ENCODE measurements at places on chromosomes 2 and 18.
A peak's percentile ranks its signal among the peaks of the same experiment; 100 is the strongest.

DNA sequence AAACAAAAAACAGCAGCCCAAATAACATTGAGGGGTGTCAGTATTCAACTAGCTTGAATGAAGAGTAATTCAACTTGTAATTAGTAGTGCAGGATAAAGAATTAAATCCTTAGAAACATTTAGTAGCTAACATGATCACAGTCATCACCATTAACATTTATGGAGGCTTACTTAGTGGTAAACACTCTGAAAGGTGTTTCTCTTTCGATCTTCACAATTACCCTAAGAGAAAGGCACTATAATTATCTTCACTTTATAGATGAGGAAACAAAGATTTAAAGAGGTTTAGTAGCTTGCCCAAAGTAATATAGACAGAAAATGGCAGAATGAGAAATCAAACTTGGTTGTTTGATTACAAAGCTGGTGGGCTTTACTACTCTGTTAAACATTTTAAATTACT, 81.5 kb downstream of the GAREM1 start:
- no peak for DNase-seq

DNA sequence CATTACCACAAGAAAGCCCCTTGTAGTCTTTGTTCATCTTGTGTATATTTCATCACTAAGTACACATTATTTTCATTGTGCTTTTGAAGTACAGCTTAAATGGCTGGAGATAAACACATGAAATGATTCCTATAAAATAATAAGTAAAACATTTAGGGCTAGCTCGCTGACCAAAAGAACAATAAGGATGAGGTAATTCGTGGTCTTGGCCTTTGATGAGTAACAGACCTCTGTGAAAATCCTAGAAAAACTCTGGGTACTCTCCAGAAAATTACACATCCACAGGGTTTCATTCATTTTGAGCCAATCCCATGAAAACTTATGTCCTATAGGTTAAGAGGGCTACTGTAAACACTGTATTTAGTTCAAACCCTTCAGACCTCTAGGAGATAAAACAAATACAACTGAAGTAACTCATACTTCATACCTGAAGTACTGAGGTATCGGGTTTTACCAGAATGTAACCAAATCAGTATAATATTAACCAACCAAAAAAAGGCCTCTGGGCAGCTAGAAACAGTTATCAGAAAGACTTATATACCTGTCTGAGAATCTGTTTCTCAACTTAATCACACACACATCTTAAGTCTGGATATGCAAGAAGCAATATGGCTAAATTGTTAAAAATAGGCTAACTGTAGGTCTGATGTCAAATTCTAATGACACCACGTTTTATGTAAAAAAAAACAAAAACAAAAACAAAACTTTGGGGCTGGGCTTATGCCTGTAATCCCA, 31.0 kb downstream of the CFAP36 start:
- DNase-seq: no peak

GRCh38 chr2:13560322-13560721, 843.6 kb downstream of the TRIB2 start:
- no peak for DNase-seq

GRCh38 chr2:220628252-220628651, 943.9 kb downstream of the EPHA4 start:
- DNase-seq: no peak

DNA sequence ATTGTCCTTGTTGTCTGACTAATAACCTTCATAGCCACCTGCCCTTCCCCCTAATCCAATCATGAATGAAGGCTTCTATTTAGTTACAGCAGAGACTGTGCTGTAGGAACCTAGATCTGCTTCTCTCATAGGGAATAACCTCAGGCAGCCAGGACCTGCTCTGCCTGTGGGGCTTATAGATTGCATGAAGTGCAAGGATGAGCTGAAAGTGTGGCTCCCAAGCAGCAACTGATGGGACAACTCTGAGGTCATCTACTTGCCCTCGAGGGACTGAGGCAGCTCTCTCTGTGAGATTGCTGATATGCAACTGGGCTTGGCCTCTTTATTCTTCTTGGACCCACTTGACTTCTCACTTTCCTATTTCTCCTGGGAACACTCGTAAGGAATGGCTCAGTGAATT, 23.8 kb upstream of the SLC38A11 start:
- DNase-seq: no peak

DNA sequence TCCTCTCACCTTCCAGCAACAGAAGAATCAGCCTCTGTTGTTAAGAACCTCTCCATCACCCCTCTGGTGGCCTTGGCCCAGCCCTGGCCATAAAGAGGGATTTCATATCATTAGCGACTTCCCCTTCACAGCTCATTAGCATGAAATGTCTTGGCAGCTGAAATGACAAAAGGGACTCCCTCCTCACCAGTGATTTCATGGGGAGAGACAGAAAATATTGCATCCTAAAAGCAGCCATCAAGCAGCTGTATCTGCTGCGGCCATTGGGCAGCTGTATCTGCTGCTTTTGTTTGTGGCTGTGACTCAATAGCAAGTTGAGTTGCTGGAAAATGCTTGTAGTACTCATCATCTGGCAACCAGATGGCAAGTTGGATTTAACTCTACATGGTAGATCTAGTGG, 105.9 kb upstream of the RMDN2 start:
- no peak for DNase-seq

DNA sequence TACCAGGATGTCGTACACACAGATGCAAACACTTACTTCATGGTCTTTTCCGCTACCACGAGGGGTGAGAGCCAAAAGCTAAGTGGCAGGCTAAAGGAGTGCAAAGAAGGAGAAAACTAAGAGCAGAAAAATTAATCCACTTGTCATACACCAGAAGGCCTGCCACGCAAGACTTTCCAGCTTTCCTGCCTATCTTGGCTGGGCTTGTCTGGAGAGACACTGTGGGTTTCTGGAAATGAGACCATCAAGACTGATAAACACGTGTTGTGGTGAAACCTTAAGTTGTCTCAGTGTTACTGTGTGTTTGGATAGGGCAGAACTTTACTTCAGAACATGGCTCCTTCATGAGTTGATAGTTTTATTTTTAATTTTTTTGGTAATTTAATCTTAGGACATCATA, 175.6 kb downstream of the FMNL2 start:
- DNase-seq: no peak

DNA sequence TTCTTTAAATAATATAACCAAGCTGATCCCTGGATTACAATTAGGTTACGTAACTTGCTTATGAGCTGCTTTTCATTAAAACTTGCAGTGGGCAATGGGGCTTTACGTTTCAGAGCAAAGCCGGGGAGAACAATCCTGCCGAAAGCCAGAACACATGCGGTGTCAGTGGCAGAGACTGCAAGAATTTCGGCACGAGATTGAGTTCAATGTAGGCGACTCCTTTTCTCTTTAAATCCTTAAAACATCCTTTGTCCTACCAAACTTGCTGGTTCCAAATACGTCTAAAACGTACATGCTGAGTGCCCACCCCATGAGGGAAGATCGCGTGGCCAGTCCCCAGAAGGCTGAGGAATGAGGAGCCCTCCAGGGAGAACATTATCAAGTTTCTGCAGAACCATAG, 36.8 kb upstream of the NCOA1 start:
- DNase-seq: peak; percentile 67

- DNase-seq: no peak
Measured at GRCh38 chr2:158890296-158890905, 78.0 kb upstream of the TANC1 start.

DNA sequence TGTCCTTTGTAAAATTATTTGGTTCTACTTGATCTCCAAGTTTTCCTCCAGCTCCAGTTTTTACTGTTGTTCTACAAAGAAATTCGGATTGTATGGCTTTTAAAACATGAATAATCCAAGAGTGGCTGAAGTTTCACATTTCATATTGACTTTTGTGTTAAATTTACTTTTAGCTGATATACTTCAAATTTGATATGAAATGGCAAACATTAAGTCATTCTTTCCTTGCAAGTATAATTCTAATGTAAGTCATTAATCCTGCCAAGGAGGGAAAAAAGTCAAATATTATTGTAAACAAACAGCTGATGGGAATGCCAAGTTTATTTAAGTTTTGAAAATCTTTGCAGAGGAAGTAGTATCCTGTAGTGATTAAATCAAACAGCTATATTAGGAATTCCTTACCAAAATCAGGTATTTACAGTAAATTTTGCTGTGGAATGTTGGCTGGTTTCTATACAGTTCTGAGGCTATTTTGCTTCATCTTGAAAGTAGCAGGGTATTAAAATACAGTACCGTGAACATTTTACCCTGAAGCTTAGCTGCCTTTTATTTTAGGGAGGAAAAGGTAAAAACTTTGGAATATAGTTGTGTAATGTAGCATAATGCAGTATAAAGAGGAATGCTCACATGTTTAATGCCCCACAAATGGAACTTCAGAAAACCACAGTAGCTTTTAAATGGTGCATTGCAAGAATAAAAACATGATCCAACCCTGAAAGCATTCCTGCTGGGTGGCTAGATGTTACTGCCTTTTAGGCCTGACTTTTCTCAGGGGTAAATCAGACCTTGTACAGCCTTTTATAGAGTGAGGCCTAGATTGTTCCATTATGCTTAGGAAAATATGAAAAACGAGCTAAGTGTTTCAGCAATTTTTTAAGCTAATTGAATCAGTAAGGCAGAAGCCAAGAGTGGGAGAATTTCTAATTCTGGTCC, 62.7 kb upstream of the NT5C1B start:
- DNase-seq: no peak

DNA sequence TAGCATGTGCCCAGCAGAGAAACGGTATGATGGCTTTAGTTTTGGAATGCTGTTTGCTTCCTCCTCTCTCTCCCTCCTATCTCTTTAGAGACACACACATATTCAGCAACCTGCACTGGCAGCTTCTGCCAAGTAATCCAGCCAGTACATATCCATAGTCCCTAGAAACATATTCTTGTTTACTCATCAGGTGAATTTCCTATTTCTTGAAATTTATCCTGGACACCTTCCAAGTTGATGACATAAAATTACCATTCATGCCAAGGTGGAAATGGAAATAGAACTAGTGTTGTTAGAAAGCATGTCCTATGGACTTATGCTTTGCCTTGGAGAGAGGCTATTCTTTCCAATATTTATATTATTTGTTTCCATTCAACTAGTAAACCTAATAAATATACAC, 50.9 kb upstream of the RGPD4 start:
- DNase-seq: no peak

DNA sequence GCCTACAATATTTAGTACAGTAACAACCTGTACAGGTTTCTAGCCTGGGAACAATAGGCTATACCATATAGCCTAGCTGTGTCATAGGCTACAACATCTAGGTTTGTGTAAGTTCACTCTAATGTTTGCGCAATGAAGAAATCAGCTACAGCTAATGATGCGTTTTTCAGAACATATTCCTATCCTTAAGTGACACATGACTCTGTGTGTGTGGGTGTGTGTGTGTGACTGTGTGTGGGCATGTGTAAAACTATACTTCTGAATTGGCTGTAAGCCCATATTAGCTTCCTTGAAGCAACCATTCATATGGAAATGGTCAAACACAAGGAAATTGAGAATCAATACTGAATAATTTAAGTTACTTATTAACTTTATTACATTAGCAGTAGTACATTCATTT, 120.8 kb upstream of the SULT1C3 start:
- no peak for DNase-seq

- DNase-seq: peak; percentile 82
Measured at GRCh38 chr2:201933792-201934237, 99.8 kb upstream of the FZD7 start.

GRCh38 chr2:240597419-240598181, 11.1 kb downstream of the CAPN10 start:
- DNase-seq: no peak

- DNase-seq: no peak
Measured at GRCh38 chr2:109607766-109608165, 6.0 kb downstream of the SEPTIN10 start.
